ENCODE measurements at places on chromosomes 2 and 18.

GRCh38 chr2:187581125-187581896 lies 27.1 kb upstream of the TFPI start:
- DNase-seq: peak; percentile 15

DNA sequence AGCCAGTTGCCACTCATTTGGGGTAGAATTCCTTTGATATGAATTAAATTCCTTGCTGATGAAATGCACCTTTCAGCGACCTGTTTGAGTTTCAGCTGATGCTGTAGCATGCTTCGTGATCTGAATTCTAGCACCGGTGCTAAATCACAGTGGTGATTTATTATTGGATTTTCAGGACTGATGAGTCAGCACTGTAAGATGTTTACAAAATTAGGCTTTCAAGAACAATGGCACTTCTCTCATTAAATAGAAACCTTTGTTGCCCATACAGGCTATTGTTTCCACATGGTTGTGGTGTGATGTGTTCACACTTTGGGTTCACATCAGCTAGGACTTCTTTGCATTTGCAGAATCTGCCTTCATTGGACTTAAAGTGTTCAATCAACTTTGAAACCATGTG lies 687.7 kb downstream of the ARHGAP15 start:
- no peak for DNase-seq

GRCh38 chr2:65404988-65405697 lies 27.3 kb downstream of the SPRED2 start:
- no peak for DNase-seq

DNA sequence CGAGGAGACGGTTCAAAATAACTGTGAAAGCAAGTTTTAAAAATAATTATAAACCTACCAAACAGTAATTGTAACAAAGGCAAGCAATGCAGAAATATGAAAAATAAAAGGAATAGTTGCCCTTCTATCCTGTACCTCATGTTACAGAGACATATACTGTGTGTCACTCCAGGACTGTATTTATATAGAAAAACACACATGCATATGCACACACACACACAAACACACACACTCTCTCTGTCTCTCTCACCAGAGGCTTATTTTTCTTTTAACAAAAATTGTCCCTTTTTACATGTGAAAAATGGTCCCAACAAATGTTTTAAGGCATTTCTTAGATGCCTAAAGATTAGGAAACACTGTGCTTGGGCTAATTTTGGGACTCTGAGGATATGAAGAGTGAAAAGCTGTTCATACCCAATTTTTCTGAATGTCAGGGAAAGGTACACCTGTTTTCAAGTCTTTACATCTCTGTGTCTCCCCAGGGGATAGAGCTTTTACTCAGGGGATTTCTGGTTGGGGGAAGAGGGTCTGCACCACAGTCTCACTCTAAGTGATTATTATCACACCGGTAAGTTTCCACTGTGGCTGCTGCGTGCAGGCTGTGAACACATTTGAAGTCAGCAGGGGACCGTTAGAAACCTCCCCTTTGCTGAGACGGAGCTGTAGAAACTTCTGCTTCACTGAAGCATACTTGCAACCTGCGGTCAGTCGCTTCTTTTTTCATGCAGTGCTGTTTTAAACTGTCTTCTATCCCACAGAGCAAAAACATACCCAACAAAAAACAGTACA lies 51.4 kb upstream of the SPAG16 start:
- no peak for DNase-seq

- DNase-seq: peak; percentile 73
Measured at GRCh38 chr2:201471732-201472393, 20.3 kb downstream of the STRADB start.

DNA sequence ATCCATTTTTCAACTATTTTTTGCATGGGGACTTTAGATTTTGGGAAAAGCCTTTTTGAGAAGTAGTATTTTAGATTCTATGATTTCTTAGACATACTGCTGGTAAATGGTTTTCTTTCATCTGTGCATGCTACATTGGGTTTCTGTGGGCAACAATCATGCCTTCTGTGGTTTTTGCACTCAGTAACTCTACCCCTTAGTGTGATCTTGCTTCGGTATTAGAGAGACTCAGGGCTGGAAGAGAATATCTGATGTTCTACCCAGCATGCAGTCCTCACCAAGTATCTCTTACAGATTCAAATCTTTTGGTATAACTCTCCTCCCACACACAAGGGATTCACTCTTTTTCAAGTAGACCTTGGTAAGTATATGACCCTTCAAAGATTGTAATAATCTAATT lies 183.0 kb downstream of the PMAIP1 start:
- DNase-seq: no peak

- no peak for DNase-seq
Measured at GRCh38 chr2:7358865-7359447, 441.7 kb downstream of the RNF144A start.

GRCh38 chr2:71546777-71547281 lies 93.5 kb downstream of the DYSF start:
- DNase-seq: no peak

GRCh38 chr2:238448031-238448955 lies 21.6 kb downstream of the ASB1 start:
- DNase-seq: no peak

DNA sequence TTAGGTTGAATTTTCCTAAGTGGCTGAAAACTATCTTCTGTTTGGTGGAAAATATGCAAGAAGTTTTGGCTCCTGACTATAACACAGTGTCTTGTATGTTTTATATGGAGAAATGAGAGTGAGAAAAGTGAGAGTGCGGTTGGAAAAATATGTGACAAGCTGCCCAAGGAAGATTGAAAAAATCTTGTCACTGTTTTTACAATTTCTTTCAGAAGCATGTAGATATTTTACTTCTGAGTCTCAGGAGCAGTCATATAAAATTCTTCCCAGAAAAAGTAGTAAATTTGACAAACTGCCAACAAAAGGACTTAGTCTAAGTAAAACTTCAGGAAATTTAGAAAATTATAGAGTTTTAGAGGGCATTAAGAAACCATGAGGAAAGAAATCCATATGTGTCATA lies 19.4 kb upstream of the RMND5A start:
- no peak for DNase-seq

DNA sequence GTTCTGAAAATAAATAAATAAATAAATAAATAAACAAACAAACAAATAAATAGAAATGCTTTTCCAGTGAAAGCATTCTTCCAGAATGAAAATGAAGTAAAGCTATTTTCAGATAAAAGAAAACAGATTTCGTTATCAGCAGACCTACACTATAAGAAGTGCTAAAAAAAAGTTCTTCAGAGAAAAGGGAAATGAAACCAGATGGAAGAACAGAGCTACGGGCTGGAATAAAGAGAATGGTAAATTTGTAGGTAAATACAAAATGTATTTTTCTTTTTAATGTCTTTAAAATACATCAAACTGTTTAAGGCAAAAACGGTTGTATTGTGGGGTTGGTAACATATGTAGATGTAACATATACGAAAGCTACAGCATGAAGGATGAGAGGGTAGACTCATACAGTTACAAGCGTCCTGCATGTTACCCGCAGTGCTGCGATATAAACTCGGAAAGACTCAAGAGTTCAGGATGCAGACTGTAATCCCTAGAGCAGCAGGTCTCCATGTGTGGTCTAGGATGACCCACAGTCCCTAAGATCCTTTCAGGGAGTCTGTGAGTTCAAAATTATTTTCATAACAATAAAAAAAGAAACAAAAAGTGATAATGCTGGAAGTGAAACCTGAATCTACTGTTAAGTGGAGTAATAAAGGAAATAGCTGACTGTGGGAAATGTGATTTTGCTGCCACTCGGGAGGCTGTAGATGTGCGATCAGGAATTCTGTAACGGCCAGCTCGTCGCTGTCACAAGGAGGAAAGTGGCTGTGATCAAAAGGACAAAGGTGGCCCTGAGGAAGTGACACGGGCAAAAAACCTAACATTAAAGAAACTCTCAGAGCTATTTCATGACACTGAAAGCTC lies 5.3 kb upstream of the RAB12 start:
- DNase-seq: no peak

DNA sequence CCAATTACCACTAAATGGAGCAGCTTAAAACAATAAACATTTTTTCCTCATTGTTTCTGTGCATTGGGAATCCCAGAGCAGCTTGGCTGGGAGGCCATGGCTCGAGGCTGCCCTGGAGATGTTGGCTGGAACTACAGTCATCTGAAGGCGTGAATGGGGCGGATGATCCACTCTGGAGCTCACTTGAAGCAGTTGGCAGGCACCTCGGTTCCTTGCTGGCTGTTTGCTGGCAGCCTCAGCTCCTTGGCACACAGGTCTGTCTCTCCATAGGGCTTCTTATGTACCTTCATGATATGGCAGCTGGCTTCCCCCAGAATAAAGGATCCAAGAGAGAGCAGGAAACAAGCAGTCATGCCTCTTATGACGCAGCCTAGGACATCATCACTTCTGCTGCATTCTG lies 227.0 kb upstream of the COPS8 start:
- DNase-seq: no peak

DNA sequence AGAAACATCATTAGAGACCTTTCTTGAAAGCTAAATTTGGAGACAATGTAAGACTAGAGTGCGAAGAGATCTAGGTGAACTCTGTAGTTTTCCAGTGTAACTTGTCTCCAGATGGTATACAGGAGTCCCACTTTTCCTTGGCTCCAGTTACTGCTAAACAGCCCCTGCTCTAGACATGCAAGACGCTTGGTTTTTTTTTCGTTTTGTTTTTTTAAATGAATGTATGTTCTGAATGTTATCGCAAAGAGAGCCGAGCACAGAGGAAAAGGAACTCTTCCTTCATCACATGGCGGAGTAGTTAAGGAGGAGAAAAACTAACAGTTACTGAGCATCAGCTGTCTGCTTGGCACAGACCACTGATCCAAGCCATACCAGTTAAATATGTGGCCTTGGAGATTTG lies 2.4 kb downstream of the RALB start:
- no peak for DNase-seq

- DNase-seq: no peak
Measured at GRCh38 chr2:112924821-112925220, 13.9 kb downstream of the IL37 start.

GRCh38 chr18:23032030-23032582 lies 99.0 kb downstream of the RBBP8 start:
- DNase-seq: no peak

DNA sequence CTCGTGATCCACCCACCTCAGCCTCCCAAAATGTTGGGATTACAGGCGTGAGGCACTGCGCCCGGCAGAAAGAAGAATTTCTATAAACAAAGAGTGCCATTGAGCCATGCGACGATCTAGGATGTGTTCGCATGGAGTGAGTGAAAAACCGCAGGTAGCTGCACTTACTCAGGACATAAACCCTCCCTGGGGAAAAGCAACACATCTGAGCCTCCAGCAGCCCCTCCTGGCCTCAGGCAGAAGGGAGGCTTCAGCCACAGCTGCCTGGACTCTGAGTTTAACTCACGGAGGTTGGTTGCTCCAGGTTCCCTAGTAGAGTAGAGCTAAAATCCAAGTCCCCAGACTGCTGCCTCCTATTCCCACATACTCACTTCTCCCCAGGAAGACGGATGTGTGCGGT lies 11.3 kb upstream of the STK25 start:
- DNase-seq: no peak

GRCh38 chr2:222707689-222708273 lies 36.3 kb downstream of the MOGAT1 start:
- no peak for DNase-seq

DNA sequence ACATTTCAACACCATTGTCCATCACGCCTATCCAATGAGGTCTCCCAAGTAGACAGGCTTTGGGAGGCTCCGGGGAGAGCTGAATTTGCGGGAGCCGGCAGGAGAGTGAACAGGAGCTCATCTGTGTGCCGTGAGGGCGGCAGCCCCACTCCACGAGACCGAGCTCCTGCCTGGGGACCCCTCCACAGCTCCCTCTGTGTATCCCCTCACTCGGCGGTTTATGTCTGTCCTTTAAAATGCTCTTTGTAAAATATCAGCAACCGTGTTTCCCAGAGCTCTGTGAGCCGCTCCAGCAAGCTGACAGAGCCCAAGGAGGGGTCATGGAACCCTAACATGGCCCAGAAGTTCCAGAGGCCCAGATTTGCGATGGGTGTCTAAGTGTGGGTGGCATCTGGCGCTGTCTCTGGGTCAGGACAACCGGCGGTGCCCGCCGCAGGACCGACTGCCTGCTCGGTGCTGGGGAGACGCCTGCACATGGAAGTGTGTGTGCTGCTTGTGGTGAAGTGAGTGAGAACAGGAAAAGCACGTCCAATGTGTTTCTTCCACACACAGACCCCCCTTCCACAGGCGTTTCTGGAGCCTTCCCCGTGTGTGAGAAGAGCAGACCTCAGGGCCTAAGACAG lies 34.8 kb downstream of the SLC66A2 start:
- DNase-seq: no peak

GRCh38 chr2:69279931-69280681 lies 106.9 kb downstream of the GFPT1 start:
- no peak for DNase-seq

GRCh38 chr2:48249025-48249424 lies 280.9 kb upstream of the STON1 start:
- DNase-seq: peak; percentile 20

DNA sequence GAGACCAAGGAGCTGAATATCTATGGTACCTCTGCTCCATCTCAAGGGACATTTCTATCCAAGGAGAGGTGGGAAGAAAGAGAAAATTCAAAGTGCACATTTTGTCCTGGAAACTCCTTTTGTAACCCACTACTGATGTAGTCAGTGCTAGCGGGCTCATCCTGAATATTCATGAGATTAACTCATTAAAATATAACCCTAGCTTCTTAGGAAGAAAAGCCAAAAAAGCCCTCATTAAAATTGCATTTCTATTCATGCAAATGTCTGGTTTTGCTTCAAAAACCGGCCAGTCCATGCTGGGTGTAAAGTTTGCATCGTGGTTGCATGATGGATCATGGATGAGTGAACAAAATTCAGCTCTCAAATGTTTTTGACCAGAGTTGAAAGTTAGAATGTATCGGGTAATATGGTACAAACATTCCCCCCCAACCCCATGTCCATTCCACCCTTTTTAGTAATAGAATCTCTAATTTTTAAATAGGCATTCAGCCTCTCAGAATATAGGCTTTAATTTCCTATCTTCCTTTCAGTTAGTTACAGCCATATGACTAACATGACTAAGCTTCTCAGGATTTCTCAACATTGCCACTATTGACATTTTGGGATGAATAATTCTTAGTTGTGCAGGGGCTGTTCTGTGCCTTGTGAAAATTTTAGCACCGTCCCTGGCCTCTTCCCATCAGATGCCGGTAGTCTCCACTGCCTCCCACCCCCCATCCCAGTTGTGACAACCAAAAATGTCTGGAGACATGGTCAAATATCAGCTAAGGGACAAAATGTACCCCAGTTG lies 104.2 kb upstream of the RND3 start:
- DNase-seq: no peak

- DNase-seq: no peak
Measured at GRCh38 chr2:112821142-112821541, 15.4 kb downstream of the IL1B start.

- no peak for DNase-seq
Measured at GRCh38 chr18:50749421-50749820, 70.4 kb downstream of the MRO start.

- DNase-seq: peak; percentile 10
Measured at GRCh38 chr2:23803264-23803964, 123.5 kb downstream of the ATAD2B start.

Measured in HFF-Myc (cell line).